Nucleus accumbens (tissue), 56 donors: ENCODE measurements at places on chromosomes 11 and 22.

DNA sequence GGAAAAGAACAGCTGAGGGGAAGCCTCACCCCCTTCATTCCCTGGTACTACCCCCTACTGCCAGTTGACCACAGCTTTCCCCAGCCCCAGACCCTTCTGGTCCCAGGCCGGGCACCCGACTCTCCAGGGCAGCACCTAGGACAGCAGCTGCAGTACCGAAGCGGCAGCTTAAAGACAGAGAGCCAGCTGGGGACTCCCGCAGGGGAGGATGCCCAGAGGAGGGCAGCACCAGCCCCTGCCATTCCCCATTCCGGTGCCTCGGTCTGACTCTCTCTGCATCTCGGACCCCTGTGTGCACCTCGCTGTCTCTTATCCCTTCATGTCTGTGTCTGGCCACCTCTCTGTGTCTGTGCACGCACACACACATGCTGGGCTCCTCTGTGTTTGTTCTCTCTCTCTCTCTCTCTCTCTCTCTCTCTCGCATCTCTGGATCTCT lies 9.4 kb downstream of the IGSF9B start:
- no peak for DNase-seq

DNA sequence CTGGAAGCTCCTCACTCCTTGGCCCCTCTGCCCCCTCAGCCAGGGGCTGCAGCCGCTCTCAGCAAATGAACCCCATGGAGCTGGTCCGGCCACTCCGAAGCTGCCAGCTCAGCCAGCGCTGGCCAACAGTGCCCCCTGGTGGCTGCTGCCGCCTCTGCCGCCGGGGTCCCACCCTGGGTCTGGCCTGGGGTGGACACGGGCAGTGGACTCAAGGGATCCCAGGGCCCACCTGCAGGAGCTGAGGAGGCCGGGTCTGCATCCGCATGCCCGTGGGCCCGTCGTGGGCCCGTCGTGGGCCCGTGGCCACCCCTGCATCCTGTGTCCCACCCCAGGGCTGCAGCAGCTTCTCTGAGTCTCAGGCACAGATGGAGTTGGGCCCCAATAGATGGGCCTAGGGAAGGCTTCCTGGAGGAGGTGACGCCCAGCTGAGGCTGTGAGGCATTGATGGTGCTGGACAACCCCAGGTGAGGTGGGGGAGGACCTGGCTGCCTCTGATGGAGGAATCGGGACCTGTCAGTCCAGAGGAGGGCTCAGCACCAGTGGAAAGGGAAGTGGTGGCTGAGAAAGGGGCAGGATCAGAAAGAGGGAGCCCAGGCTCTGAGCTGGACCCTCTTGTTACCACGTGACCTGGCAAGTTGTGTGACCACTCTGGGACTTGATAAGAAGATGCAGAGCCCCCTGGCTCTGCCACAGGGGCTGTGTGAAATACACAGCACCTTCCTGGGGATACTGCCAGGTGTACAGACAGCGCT lies 522.3 kb downstream of the BRD1 start:
- peak; percentile 13 for DNase-seq

- no peak for DNase-seq
These were observed 13.1 kb upstream of the MMP1 start for GRCh38 chr11:102810950-102811660.

DNA sequence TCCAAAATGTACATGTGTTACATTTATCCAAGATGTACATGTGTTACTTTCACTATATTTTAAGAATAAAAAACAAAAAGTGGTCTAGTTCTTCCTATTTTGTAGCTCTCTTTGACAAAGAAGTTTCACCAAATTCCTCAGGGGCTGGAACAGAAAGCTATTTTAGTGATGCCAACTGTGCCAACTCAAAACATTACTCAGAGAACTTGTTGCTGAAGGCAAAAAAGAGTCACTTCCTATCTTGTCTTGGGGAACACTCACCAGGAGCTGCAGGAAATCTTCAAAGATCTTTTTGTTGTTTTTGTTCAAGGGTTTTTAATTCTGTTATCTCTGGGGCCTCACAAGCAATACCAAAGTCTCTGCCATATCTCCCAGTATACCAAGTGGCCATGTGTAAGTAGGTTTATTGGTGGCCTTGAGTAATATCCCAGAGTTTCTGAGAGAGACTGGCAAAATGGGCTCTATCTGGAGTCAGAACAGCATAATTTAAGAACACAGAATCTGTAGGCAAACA lies 13.6 kb upstream of the EED start:
- no peak for DNase-seq

- DNase-seq, result no peak
These were observed 1160.3 kb downstream of the FAM181B start for GRCh38 chr11:81573367-81573766.
